ENCODE measurements at places on chromosomes 7 and 10. TPM values are rescaled to one million over a fixed set of nuclear protein-coding genes. Genes with fewer than 3 reads are reported as not detected.
A peak's percentile ranks its signal among the peaks of the same experiment; 100 is the strongest.

DNA sequence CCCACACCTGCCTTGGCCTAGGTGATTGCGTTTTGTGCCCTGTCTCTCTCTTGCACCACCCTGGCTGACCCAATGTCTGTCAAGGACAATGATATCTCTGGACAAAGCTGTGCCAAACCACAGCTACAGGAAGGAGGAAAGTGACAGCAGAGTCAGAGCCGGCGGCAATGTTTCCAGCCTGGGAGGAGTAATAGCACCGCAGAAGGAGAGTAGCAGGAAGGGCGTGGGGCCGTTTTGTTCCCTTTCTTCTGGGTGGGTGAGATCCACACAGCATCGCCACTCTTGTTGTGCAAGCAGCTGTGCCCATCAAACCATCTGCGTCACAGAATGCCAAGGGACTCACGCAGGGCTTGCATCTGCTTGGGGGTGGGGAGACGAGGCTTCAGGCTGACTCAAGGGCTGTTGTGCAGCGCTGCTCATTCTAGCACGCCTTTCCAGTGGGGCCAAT lies 341.6 kb upstream of the AUTS2 start:
- H3K4me1 ChIP-seq = peaks cover 23% of the 10 kb centered on the region
- H3K27ac ChIP-seq = peak overlapping the region; percentile 11
- H3K27me3 ChIP-seq = peaks cover 5% of the 10 kb centered on the region

GRCh38 chr7:66602159-66602558 lies 26.5 kb upstream of the KCTD7 start:
- H3K36me3 ChIP-seq = no peaks in the 10 kb centered on the region
- no peak overlapping the region for H3K27ac ChIP-seq
- H3K4me1 ChIP-seq = no peaks in the 10 kb centered on the region
- no peak overlapping the region for H3K4me3 ChIP-seq
- no peaks in the 10 kb centered on the region for H3K27me3 ChIP-seq

DNA sequence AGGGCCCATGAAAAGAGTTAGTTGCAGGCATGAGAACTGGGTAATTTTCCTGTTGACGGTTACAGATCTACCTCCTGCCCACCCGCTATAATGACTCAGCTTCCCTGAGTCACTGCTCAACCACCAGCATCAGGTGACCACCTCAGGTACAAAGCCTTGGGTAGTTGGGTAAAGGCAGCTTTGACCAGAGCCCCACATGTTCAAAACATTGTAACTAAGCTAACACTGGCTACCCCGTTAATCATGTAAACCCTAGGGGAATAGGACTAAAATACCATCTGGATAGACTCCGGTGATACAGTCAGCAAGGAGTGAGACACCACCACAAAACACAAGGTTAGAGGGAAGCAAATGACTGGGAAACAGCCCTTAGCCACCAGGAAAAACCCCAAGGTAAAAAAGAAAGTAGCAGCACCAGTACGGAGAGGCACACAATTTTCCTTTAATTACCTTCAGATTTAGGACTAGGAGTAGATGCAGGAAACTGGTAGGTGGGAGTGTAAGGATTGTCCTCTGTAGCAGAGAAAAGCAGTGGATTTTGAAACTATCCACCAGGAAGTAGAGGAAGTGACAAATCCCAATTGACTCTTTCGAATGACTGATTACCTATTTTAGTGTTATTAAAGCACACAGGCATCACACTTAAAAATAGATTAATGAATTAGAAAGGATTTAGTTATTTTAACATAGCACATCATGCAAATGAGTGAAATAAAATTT lies 103.5 kb upstream of the PDLIM1 start:
- H3K4me3 ChIP-seq = no peak overlapping the region
- no peak overlapping the region for H3K27ac ChIP-seq
- no peaks in the 10 kb centered on the region for H3K4me1 ChIP-seq
- H3K36me3 ChIP-seq = no peaks in the 10 kb centered on the region
- no peak for DNase-seq

DNA sequence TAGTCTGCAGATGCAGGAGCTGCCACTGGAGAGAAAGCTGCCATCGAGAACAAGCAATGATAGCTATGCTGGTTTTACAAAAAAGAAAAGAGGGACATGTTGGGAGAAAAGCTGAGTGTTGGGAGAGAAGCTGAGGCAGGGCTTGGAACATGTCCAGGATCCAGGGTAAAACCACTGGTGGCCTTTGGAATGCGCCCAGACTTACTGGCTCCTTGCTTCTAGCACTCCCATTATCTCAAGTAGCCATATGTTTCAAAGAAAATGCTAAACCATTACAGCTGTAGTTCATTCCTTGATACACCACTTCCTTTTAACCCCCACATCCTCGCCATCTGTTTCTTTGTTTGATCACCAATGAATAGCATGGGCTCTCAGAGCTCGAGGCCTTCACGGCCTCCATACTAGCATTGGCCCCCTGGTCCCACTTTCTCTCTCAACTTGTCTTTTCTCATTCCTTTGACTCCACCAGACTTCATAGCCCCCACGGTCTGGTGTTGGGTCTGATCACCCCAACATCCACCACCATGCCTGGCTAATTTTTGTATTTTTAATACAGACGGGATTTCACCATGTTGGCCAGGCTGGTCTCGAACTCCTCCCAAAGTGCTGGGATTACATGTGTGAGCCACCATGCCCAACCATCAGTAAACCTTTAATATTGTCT lies 23.8 kb upstream of the PLAC9 start:
- H3K4me3 ChIP-seq = no peak overlapping the region
- peaks cover 23% of the 10 kb centered on the region for H3K36me3 ChIP-seq
- DNase-seq = no peak

GRCh38 chr10:73867126-73867807 lies 7.1 kb downstream of the CAMK2G start:
- H3K36me3 ChIP-seq = no peaks in the 10 kb centered on the region
- H3K4me1 ChIP-seq = peaks cover 49% of the 10 kb centered on the region
- H3K27ac ChIP-seq = peak overlapping the region; percentile 96
- H3K27me3 ChIP-seq = no peaks in the 10 kb centered on the region

GRCh38 chr10:3755440-3756359 lies 29.3 kb downstream of the KLF6 start:
- H3K36me3 ChIP-seq = no peaks in the 10 kb centered on the region
- DNase-seq = no peak
- no peaks in the 10 kb centered on the region for H3K27me3 ChIP-seq
- peak overlapping the region; percentile 94 for H3K27ac ChIP-seq
- no peak overlapping the region for H3K4me3 ChIP-seq

GRCh38 chr10:130960531-130960930 lies 351.0 kb downstream of the TCERG1L start:
- no peak overlapping the region for H3K27ac ChIP-seq
- DNase-seq = no peak
- no peaks in the 10 kb centered on the region for H3K36me3 ChIP-seq
- no peaks in the 10 kb centered on the region for H3K4me1 ChIP-seq

DNA sequence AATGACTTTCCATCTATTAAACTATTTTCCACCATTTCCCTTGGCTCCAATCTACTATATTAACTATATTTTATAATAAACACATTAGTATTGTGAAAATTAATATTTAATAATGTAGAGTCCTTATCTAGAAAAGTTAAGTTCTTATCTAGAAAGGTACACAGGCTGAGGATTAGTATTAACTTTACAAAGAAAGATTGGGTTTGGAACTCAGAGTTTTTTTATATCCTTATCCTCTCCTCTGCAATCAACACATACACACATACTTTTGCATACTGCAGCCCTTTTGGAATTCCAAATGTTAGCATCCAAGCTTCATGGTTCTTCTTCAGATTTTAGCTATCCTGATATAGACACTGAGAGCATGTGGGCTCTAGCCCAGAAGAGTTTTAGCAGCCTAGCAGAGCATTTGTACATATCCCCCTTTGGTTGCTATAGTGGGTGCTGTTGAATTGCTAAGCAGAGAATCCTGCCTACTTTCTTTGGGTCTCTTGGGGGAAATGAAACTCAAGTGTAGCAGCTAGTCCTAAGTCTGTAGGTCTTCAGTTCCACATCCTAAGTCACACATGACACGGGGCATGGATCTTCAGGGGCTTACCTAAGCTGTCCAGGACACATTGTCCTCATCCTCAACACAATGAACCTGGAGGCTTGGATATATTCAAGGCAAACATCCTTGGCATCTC lies 874.6 kb downstream of the LRMDA start:
- H3K4me3 ChIP-seq = no peak overlapping the region
- H3K27me3 ChIP-seq = peaks cover 6% of the 10 kb centered on the region
- no peaks in the 10 kb centered on the region for H3K36me3 ChIP-seq
- no peak overlapping the region for H3K27ac ChIP-seq
- DNase-seq = no peak

GRCh38 chr7:135100856-135101255 lies 47.0 kb upstream of the TMEM140 start:
- H3K27ac ChIP-seq = no peak overlapping the region
- no peaks in the 10 kb centered on the region for H3K36me3 ChIP-seq
- DNase-seq = no peak
- no peak overlapping the region for H3K4me3 ChIP-seq

DNA sequence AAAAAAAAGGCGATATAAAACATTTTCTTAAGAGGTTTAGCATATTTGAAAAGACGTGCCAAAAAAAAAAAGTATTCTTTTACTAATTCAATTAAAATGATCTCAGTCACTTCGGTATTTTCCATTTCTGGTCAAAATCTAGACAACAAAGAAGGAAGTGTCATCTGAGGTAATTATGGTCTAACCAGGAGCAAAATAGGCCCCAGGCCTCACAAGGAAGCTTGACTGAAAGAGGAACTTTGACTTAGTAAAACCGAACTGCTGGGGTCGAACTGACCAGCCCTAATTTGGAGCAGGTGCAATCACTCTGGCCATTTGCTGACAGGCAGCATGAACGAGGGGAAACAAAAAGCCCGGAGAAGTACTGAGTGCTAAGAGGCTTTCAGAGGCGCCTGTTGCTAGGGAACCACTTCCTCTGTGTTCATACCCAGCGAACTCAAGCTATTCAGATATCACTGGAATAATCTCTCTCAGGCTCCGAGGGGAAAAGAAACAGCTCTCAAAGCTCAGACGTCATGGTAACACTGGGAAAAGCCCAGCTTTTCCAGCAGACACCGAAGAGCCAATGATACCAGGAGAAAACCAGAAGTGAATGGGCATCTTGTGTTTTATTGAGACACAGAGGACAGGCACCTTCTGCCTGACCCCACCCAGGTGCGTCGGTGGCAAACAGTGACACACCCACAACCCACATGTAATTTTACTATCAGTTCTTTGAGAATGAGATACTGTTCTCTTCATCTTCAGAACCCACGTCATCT lies 126.5 kb downstream of the FAM107B start:
- peak overlapping the region; percentile 96 for H3K27ac ChIP-seq
- DNase-seq = peak; percentile 84
- peaks cover 47% of the 10 kb centered on the region for H3K4me1 ChIP-seq

- no peaks in the 10 kb centered on the region for H3K27me3 ChIP-seq
- DNase-seq = no peak
- H3K4me1 ChIP-seq = no peaks in the 10 kb centered on the region
- H3K36me3 ChIP-seq = no peaks in the 10 kb centered on the region
- no peak overlapping the region for H3K4me3 ChIP-seq
- no peak overlapping the region for H3K27ac ChIP-seq
Observed at GRCh38 chr10:60661637-60662036, 116.6 kb upstream of the CDK1 start.

GRCh38 chr10:50557130-50557682 lies 66.5 kb downstream of the SGMS1 start:
- no peak for DNase-seq
- no peaks in the 10 kb centered on the region for H3K36me3 ChIP-seq
- no peak overlapping the region for H3K27ac ChIP-seq
- H3K4me1 ChIP-seq = peaks cover 28% of the 10 kb centered on the region
- H3K27me3 ChIP-seq = no peaks in the 10 kb centered on the region

DNA sequence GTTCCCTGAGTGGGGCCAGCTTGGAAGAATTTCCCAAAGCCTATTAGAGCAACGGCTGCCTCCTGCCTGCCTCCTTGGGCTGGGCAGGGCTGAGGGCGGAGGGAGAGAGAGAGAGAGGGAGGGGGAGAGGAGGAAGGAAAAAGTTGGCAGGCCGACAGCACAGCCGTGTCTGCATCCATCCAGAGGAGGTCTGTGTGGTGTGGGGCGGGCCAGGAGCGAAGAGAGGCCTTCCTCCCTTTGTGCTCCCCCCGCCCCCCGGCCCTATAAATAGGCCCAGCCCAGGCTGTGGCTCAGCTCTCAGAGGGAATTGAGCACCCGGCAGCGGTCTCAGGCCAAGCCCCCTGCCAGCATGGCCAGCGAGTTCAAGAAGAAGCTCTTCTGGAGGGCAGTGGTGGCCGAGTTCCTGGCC lies at the start of gene AQP1:
AQP1 (plus strand) TSS at position 293 of the 409 bp plus-strand sequence; CDS start at position 350, 57 bp downstream.
- DNase-seq = no peak
- H3K4me1 ChIP-seq = no peaks in the 10 kb centered on the region
- H3K27me3 ChIP-seq = no peaks in the 10 kb centered on the region
- no peak within 1 kb of the TSS for H3K27ac ChIP-seq

- H3K27me3 ChIP-seq = no peaks in the 10 kb centered on the region
- DNase-seq = no peak
- no peak within 1 kb of the TSS for H3K27ac ChIP-seq
- H3K36me3 ChIP-seq = no peaks in the 10 kb centered on the region
Observed at GRCh38 chr10:14774797-14775196, at the start of gene FAM107B. FAM107B (minus strand) TSS chr10:14774897; CDS start chr10:14774663, 234 bp downstream.

DNA sequence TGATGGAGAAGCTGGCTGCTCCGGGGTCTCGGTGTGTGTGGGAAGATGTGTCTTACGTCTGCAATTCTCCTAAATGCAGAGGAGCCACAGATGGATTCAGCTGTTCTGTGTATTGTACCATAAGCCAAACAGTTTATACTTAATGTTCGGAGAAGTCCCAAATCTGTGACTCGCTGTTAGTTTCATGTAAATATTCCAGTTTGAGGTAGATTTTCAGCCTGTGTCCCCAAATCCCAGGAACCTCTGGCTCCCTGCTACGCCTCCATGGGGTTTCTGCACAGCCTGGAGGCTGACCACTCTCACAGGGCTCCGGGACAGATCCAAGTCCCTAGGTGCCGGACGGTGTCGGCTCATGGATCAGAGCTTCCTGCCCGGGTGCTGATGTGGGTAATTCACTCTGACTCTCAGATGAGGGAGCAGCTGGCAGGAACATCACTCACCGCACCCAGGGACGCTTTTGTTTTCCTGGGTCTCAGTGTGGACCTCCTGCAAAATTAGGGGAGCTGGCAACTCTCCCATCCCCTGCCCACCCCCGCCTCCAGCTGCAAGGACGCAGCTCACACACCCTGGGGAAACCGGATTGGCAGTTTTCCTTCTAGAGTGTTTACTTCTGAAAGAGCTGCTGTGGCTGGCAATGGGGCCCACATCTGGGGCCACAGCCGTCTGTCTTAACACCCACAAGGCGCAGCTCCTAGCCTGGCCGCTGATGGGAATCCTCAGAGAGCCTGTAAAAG lies 421.1 kb upstream of the FOXK1 start:
- DNase-seq = no peak
- no peak overlapping the region for H3K4me3 ChIP-seq
- peaks cover 6% of the 10 kb centered on the region for H3K27me3 ChIP-seq
- peaks cover 10% of the 10 kb centered on the region for H3K36me3 ChIP-seq
- H3K4me1 ChIP-seq = no peaks in the 10 kb centered on the region
- H3K27ac ChIP-seq = peak overlapping the region; percentile 24

The RSU1 gene
- polyA plus RNA-seq = 106 TPM

The TUBAL3 gene
- not detected for polyA plus RNA-seq

The TMEM248 gene
- polyA plus RNA-seq = 152 TPM

The PLEKHS1 gene
- polyA plus RNA-seq = not detected

The LIPJ gene
- 0.51 TPM for polyA plus RNA-seq

The TWIST1 gene
- not detected for polyA plus RNA-seq

The AIFM2 gene
- polyA plus RNA-seq = 1.9 TPM

The LRIT2 gene
- not detected for polyA plus RNA-seq

The COL26A1 gene
- not detected for polyA plus RNA-seq

The VSTM2A gene
- polyA plus RNA-seq = not detected

The STRIP2 gene
- polyA plus RNA-seq = not detected

The CDC14C gene
- not detected for polyA plus RNA-seq

The SGCE gene
- polyA plus RNA-seq = 7.4 TPM
